ENCODE measurements at places on chromosomes 2 and 18.

- no peak for DNase-seq
These were observed 47.5 kb upstream of the LYPD6B start for GRCh38 chr2:148990968-148991367.

GRCh38 chr2:3108710-3109702 is 268.6 kb downstream of the EIPR1 start:
- DNase-seq: no peak

DNA sequence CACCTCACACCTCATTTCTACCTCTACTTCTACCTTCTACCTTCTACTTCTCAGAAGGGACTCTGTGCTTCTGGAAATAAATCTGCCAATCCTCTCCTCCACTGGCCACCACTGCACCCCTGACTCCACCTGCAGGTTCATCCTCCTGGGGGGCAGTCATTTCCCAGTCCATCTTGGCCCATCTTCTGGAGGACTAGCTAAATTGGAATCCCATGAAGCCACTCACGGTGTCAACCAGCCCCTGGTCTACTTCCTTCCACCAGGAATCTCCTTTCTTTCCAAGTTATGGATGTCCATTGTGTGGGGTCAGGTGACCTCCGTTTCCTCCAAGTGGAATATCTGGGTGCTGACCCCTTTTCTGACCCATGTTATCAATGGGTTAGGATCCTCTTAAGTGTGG is 3.9 kb downstream of the WNT10A start:
- no peak for DNase-seq

- DNase-seq: peak; percentile 20
These were observed 176.8 kb upstream of the VRK2 start for GRCh38 chr2:57869758-57870344.

DNA sequence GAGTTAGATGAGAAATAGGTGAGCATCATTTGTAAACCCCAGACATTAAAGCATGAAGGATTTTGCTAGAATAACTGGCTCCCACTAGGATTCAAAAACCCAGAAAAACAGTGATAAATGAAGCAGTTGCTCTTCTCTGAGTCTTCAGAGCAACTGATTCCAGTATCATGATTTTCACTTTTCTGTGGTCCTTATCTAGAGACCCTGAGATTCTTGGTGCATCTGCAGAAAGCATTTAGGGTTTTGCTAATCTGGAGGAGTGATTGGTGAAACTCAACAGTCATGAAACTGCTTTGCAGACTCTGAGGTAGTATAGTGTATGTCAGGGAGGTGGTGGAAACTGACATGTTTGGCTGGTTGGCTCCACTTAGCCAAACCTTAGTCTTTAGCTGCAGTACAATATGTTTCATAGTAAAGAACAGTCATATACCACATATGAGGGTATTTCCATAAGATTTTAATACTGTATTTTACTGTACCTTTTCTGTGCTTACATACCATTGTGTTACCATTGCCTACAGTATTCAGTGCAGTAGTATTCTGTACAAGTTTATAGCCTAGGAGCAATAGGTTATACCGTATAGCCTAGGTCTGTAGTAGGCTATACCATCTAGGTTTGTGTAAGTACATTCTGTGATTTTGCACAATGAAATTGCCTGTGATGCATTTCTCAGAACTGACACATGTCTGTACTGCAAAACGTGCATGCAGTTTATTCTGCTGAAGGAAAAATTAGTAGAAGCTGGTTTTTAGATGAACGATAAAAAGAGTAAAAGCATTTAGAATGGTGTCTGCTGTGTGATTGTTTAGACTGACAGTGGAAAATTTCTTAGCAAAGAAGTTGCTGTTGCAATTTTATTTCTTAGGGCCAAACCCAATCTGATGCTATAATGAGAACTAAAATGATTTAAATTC is 23.8 kb downstream of the EML4 start:
- no peak for DNase-seq

- no peak for DNase-seq
These were observed 33.4 kb downstream of the TTR start for GRCh38 chr18:31624892-31625640.

GRCh38 chr2:231041061-231041689 is 3.9 kb downstream of the C2orf72 start:
- no peak for DNase-seq
